ENCODE measurements at places on chromosomes 3 and 15. TPM values are rescaled to one million over a fixed set of nuclear protein-coding genes. Genes with fewer than 3 reads are reported as not detected.

Gene RLBP1
- not detected for total RNA-seq

Gene TNIK
- total RNA-seq, result 68.6 TPM

GRCh38 chr3:116393199-116393598, 52.1 kb downstream of the LSAMP start:
- H3K4me3 ChIP-seq, result no peak overlapping the region
- H3K27ac ChIP-seq, result no peak overlapping the region
- H3K36me3 ChIP-seq, result no peaks in the 10 kb centered on the region
- no peaks in the 10 kb centered on the region for H3K4me1 ChIP-seq
- DNase-seq, result no peak
- no peaks in the 10 kb centered on the region for H3K27me3 ChIP-seq

DNA sequence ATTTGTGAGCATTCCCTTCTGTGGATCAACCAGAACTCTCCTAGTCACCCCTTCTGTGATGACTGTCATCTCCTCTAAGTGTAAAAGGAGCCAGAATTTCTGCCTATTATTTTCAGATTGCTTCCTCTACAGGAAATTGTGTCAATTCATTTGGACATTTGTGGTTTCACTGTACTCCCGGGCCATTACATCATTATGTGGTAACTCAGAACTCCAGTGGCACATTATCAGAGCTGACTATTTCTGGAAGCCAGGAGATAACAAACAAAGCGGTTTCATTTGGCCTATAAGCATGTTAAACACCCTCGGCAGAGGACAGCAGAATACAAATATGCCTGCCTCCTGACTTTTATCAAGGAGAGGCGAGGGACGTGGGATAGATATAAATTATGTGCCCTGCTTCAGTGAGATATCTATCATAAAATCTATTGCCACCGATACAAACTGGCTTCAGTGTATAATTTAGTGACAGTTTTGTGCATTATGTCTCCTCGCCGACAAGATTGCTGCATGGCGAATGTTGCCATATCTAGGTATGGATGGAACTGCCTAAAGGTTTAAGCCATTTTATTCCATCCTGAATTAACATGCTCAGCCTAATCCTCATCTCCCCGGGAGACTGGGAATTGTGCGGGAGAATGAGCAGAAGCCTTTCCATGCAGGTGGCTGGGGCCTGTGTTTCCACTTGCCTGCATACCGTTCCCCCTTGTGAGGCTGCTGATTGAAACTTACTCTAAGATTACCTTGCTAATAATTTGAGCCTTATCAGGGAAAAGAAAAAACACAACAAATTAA, 193.4 kb upstream of the SEMA6D start:
- peaks cover 10% of the 10 kb centered on the region for H3K4me1 ChIP-seq
- H3K27ac ChIP-seq, result no peak overlapping the region
- DNase-seq, result peak; percentile 77
- no peaks in the 10 kb centered on the region for H3K36me3 ChIP-seq

- no peaks in the 10 kb centered on the region for H3K4me1 ChIP-seq
- no peaks in the 10 kb centered on the region for H3K36me3 ChIP-seq
- no peak overlapping the region for H3K4me3 ChIP-seq
- no peaks in the 10 kb centered on the region for H3K27me3 ChIP-seq
These were observed 435.5 kb upstream of the TGFBR2 start for GRCh38 chr3:30170681-30171438.

- H3K27ac ChIP-seq, result no peak overlapping the region
- H3K27me3 ChIP-seq, result no peaks in the 10 kb centered on the region
- H3K4me3 ChIP-seq, result no peak overlapping the region
- H3K4me1 ChIP-seq, result no peaks in the 10 kb centered on the region
- H3K36me3 ChIP-seq, result no peaks in the 10 kb centered on the region
These were observed 164.5 kb downstream of the CADPS start for GRCh38 chr3:62710751-62711150.

DNA sequence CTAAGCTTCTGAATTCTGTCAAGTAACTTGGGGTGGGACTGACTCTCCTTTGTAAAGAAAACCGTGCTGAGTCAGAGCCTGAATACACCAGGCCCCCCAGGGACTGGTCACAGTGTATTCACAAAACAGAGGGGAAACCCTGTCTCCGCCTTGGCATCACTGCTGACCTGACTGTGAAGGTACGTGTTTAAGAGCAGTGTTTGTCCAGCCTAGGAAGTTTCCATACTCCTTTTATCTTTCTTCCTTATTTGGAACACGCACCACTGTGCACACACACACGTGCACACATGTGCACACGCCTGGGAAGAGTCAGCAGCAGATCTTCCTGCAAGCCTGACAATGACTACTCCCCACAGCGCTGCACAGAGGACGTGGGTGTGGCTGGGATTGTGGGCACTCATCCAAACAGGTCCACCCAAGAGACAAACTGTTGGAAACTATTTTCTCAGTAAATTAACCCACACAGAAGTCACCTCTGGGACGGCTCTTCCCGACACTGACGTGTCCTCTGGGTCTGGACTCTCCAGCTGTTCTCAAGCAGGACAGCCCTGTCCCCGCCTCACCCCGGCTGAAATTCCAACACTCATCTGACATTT, 87.7 kb downstream of the ATP10A start:
- H3K27me3 ChIP-seq, result no peaks in the 10 kb centered on the region
- no peaks in the 10 kb centered on the region for H3K36me3 ChIP-seq
- peak overlapping the region; percentile 72 for H3K27ac ChIP-seq
- H3K4me1 ChIP-seq, result peaks cover 18% of the 10 kb centered on the region
- peak; percentile 71 for DNase-seq

DNA sequence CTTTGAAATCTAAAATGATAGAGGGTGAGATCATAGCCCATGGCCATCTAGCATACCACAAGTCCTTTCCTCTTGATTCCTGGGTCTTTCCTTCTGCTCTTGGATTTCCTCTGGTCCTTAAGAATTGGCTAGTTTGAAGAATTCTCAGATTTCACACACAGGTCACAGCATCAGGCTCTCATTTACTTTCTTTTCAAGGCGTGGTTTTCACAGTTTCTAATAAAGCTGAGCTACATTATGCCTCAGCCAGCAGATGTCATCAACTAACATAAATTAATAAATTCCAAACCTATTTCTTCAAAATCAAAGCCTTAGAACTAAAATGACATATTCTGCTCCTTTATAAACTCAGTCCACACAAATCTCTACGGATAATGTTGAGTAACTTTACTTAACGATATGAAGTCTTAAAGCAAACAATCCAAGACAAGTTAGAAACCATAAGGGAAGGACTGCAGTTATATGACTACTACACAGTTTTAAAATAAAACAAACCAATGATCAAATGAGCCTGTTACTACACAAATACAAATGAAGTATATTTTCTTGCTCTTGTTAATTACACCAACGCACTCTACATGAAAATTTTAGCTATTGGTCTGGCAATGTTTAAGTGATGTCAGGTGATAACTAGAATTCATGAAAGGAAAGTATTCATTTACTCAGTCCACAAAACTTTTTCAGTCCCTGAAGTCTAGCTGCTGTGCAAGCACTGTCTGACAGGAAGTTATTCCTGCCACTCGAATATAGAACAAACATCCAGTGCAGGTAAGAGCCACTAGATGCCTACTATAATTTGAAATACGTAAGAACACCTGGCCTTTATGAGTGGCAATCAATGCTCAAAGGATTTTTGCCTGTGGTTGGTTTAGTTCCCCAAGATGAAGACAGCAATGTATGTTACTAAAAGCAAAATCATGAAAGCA, 9.2 kb downstream of the CCDC14 start:
- no peak overlapping the region for H3K27ac ChIP-seq
- DNase-seq, result peak; percentile 20
- no peaks in the 10 kb centered on the region for H3K27me3 ChIP-seq
- H3K4me3 ChIP-seq, result no peak overlapping the region
- peaks cover 59% of the 10 kb centered on the region for H3K36me3 ChIP-seq
- no peaks in the 10 kb centered on the region for H3K4me1 ChIP-seq

All from astrocyte (in vitro differentiated cells and primary cell).